Thoracic aorta (tissue), 2 donors: ENCODE measurements at places on chromosomes 4 and X. TPM values are rescaled to one million over a fixed set of nuclear protein-coding genes. Genes with fewer than 3 reads are reported as not detected.

Gene LRIT3
- total RNA-seq, result 1.4 TPM

Gene ENPP6
- total RNA-seq, result 0.27 TPM

Gene WDFY3
- 140 TPM for total RNA-seq

Gene CT45A9
- total RNA-seq, result not detected

Gene SHOX
- total RNA-seq, result not detected

Gene STEEP1
- total RNA-seq, result 32.0 TPM

Gene PLAC1
- total RNA-seq, result not detected

Gene TRPC3
- 0.27 TPM for total RNA-seq

Gene GPRASP2
- total RNA-seq, result 8.1 TPM

Gene AADAT
- total RNA-seq, result 13.5 TPM

Gene MAGEB2
- total RNA-seq, result not detected
